ENCODE measurements at places on chromosomes 11 and 22.

- DNase-seq = peak; percentile 39
Observed at GRCh38 chr11:3165152-3165705, at the start of gene OSBPL5. Gene OSBPL5, minus strand, starts transcription at chr11:3165310. Its CDS starts 36,162 bp downstream, at chr11:3129148.

- DNase-seq = no peak
Observed at GRCh38 chr11:112499153-112499880, 238.7 kb upstream of the PLET1 start.

GRCh38 chr11:120235024-120235628, 4.8 kb upstream of the POU2F3 start:
- DNase-seq = peak; percentile 90

- DNase-seq = no peak
Observed at GRCh38 chr11:97641988-97642387, 1252.2 kb downstream of the JRKL start.

GRCh38 chr22:33130473-33130872, 72.3 kb upstream of the SYN3 start:
- no peak for DNase-seq

- DNase-seq = no peak
Observed at GRCh38 chr11:83159902-83160865, 3.3 kb downstream of the PCF11 start.

DNA sequence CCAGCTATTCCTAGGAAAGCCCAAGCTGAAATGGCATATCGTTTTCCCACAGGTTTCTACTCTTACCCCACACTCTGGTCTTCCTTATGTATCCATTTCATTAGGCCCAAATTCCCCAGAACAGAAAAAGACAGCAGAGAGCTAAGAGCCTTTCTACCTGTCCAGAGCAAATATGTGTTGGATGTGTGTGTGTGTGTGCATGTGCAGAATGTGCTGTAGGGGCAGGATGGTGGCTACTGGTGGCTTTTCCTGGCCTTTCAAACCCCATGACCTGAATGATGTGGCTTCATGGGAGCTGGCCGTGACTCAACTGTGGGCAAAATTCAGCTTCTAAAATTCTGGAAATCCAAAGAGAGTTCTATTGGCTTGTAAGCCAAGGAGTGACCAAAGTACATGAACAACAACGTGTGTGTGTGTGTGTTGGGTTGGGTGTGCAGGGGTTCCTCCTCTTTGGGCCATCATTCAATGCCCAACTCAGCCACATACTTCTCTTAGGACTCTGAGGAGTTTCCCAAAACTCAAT, 421.4 kb upstream of the CADM1 start:
- no peak for DNase-seq

- DNase-seq = no peak
Observed at GRCh38 chr11:124538019-124538418, 5.4 kb downstream of the OR8B12 start.

GRCh38 chr22:45768490-45768889, 96.9 kb downstream of the ATXN10 start:
- no peak for DNase-seq

DNA sequence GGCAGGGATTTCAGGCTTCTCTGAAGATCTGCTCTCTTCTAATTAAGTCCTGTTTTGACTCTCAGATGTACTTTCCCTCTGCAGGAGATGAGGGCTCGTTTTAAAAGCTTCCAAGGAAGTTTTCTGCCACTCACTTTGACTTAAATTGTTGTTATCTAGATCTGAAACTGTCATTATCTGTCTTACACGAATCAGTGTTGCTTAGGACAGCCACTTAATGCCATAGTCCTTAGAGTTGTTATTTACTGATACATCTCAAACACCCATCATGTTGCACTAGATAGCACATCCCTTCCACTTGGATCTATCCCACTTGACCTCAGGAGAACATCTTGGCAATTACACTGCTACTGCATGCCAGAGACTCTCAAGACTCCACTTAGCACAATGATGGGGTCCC, 86.9 kb upstream of the FAT3 start:
- no peak for DNase-seq

- no peak for DNase-seq
Observed at GRCh38 chr22:44337678-44338004, 24.9 kb upstream of the SHISAL1 start.

- peak; percentile 25 for DNase-seq
Observed at GRCh38 chr11:13238879-13239514, 38.6 kb upstream of the BMAL1 start.

DNA sequence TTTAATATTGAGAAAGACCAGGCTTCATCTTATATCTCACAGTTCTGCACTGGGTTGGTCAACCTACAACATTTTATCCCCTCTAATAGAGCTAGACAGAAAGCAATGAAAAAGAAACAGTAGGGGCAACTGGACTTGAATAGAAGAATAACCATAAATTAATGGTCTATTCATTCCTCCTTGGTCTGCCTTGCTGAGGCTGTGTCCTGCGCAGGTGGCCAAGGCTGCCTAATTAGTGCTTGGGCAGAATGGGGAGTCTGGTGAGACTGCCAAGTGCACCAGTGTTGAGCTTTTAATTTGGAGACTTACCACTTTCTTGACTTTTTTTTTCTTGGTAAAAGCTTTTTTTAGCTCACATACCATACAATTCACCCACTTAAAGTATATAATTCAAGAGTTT, 35.0 kb upstream of the SPON1 start:
- DNase-seq = no peak

DNA sequence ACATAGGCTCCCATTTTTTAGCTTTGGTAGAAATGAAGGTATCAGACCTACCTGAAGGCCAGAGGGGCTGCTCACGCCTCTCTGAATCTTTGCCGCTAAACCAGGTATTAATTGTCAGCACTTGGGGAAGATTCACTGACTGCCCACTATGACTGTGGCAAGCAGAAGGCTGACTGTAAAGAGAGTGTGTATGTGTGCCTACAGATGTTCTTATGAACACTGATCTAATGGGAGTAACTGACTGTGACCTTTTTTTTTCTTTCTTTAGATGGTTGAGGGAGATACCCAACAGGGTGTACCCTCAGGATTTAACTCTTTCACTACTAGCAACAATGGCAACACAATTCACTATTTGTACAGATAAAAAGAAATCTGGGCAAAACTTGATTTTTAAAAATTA, at the start of gene RAG2:
Gene RAG2 (minus strand): TSS at position 186 of the 400 bp plus-strand sequence. CDS start 4,068 bp downstream, outside the sequence.
- no peak for DNase-seq

- no peak for DNase-seq
Observed at GRCh38 chr11:92776676-92777075, 192.8 kb upstream of the MTNR1B start.

- no peak for DNase-seq
Observed at GRCh38 chr11:47572715-47573255, 6.0 kb downstream of the KBTBD4 start.

- no peak for DNase-seq
Observed at GRCh38 chr11:124760205-124760652, 1.9 kb downstream of the ESAM start.

DNA sequence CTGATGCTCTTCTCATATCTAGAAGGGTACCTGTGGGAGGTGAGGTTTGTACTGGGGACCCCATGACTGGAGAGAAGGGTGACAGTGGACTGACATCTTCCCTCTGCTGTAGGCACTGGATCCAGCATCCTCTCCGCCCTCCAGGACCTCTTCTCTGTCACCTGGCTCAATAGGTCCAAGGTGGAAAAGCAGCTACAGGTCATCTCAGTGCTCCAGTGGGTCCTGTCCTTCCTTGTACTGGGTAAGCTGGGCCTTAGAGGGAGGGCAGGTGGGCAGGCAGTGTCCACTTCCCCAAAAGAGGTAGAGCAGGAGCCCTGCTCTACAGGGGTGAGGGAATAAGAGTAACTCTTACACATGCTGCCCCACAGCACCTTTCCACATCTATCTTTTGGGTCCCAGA, 15.9 kb downstream of the DGAT2 start:
- no peak for DNase-seq

- peak; percentile 73 for DNase-seq
Observed at GRCh38 chr11:3642071-3642951, 519 bp upstream of the ART5 start.

DNA sequence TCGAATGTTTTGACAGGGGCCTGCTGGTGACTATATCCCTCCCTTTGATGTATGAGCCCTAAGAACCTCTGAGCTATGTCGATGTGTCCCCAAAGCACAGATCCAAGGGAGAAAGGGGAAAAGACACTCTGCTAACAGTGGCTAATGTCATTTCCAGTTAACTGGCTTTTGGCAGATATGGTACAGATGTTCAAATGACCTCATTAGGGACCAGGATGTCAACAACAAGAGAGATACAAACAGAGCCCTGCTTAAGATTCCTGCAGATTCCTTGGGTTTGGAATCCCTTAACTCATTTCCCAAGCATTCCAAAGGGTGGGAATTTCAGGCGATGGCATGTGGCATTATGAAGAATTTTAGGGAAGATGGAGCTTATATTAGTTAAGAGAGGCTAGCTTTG, 517.3 kb downstream of the SOX6 start:
- DNase-seq = no peak

DNA sequence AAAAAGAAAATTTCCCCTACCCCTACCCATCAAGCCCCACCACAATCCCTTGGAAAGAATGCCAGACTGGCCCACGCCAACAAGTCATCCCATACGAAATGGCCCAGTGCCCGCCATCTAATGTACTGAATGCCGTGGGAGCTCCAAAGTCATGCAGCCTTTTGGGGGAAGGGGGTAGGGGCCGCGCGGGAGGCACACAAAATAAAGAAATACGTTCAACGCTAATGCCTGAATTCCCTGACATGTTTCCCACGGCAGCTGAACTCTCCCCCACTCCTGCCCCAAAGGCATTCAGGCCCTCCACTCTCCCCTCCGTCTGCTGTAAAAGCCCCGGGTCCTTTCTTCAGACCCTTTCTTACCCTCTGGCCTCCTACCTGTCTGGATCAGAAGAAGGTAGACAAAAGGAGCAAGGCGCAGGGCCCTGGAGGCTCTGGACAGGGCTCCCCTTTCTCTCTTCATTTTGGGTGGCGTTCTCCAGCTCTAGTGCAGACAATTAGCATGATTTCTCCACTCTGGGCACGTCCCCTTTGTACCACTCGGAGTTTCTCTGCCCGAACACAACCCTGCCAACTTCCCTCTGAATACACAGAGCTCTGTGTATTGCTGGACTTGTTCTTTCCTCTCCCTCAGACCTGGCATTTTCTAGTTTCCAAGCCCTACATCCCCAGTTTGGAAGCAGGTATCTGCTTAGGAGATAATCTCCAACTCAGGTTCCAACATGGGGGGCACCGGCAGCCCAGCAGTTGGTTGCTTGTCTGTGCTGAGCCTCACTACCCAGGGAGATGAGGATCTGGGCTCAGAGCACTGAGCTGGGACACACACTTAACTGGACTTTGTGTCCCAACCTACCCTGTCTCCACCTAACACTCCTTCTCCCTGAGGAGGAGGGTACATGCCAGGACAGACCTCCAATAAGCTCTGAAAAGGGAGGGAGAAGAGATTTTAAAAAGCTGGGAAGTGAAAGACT, at the start of gene HEPACAM:
Gene HEPACAM (minus strand): TSS at position 500 of the 967 bp plus-strand sequence. CDS start 41 bp downstream, at position 459.
- DNase-seq = no peak

DNA sequence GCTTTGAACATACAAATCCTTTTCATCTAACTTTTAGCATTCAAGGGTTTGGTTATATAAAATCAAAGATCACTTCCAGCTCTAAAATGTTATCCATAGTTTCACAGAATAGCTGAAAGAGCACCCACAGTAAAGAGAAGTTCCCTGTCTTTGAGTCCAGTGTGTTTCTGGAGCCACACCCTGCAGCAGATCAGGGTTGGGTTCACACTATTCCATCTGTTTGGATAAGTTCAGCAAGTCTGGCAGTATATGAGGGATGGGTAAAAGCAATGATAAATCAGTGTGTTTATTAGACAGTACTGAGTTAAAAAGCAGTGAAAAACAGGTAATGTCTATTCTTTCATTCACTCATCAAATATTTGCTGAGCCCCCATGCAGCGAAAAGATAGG, 135.8 kb upstream of the PITPNB start:
- no peak for DNase-seq

GRCh38 chr22:47050401-47051051, 288.1 kb downstream of the TBC1D22A start:
- DNase-seq = no peak

DNA sequence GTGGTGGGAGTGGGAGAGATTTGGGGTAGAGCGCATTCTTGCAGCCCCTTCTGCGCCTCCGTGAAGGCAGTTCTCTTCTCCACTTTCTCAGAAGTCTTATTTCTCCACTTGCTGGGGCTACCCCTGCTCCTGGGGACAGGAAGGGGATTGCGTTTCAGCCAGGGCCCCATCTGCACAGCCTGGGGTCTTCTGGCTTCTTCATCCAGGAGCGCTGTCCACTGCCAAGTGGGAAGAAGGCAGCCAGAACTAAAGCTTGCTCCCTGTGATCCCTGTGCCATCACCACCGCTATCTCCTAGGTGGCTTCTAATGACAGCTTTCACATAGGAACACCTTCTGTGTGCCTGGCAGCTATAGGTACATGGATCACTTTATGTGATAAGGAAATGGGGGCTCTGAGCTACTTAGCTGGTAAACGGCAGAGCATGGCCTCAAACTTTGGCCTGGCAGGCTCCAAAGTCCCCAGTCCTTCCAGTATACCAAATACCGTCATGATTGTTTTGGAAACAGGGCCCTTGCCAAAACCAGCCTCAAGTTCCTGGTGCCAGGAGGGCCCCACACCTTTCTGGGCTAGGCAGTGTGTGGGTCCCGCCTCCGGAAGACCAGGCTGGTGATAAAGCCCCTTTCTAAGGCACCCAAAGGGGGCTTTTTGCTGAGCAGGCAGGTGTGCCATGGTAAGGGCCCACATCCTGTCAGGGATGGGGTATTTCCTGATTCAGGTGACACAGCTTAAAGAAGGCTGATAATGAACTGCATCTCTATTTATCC, 60.4 kb upstream of the PAX6 start:
- no peak for DNase-seq

DNA sequence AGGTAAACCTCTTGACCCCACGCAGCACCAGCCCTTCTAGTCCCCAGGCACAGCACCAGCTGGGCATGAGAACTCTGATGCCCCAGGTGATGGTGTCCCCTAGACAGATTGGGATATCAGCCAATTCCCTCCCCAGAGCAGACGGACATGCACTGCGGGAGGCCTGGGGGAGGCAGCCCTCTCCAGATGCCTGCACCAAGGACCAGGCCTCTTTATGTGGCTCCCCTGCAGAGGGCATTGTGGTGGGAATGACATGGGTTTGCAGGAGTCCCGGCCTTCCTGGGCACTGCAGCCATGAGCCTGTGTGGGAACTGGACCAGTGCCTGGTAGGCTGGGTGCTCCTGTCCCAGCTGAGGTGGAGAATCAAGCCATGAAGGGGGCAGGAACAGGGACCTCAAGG, 25.9 kb downstream of the PPM1F start:
- no peak for DNase-seq

DNA sequence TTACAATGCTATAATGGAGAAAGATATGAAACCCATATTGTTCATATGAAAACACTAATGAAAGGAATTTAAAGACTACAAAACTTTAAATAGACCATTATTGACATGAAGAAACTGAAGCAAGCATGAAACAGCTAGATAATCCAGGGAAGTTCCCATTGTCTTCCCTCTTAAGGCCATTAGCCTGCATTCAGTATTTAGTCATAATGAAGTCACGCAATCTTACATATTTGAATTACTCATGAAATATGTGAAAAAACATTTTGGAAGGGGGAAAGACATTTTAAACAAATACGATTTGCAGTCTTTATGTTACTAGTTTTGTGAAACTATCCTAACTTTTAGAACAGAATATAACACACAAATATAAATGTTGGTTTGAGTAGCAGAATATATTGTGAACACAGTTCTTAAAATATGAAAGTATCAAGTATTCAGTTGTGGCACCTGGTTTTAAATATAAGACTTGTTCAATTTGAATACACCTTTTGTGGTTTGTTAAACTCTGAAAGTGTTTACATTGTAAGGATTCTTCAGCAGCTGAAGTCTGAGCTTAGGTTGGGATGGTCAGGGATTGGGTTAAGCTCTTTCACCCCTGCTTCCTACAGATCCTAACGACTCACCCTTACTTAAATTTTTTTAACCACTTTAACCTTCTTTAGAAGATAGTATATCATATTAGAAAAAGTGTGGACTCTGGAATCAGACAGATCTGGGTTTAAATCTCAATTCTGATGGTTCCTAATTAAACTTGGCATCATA, 500.3 kb upstream of the TENM4 start:
- no peak for DNase-seq

All from NCI-H1105 (cell line).